Stimulated activated CD4-positive, alpha-beta T cell treated with anti-CD3 and anti-CD28 coated beads, Interleukin-2, amount 100 ng/mL, for 24 hours (primary cell): ENCODE measurements at places on chromosomes 3 and 15.

DNA sequence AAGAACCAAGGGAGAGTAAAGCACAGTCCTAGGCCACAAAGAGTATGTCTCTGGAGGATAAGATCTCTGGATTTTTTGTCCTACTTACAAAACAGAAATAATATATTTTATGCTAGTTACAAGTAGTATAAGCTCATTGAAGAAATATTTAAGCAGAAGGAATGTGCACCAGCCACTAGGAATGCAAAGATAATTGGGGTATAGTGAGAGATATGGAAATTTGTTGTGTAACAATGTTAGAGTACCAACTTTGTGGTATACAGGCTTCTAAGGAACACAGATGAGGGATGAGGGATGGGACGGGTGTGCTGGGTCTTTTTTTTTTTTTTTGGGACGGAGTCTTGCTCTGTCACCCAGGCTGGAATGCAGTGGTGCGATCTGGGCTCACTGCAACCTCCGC lies 26.5 kb downstream of the AKAP13 start:
- no peak for DNase-seq

GRCh38 chr3:66991459-66991858 lies 6.6 kb upstream of the KBTBD8 start:
- no peak for DNase-seq

DNA sequence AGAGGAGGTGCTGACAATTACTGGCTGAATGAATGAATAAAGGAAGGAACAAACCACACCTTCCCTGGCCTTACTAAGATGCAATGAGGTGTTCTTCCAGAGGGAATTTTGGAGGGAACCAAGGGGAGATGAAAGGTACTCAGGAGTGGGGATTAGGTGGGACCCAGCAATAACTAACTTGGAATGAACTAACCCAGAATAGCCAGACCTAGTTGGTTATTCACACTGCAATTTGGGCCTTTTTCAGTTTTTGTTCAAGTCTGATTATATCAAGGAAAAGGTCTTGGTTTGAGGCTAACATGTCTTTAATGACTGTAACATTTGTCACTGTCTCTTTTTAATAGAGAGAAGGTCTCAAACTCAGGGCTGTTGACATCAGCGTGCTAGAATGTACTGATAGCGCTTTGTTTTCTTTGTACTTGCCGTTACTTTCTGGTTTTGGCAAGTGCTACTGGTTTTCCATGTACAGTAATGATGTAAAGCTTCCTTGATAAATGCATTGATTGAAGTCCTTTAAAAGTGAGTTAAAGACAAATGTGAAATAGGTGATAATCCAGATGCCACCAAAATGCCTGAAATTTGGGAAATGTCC lies 3.2 kb upstream of the PLXND1 start:
- no peak for DNase-seq

DNA sequence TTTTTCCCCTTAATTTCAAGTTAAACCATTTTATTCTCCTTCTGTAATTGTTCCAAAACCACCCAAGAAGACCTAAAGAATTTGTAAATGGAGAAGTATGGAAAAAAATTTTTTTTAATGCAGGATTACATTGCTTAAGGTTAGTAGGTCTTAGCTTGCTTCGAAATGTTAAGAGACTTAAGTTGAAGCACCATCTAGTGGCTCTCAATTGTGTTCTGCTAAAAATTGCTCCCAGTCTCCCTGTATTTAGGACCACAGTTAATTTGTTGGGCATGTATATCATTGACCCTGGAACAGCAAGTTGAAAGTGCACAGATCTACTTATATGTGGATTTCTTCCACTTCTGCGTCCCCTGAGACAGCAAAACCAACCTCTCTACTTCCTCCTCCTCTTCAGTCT lies 32.4 kb downstream of the CD200R1L start:
- DNase-seq, result no peak

DNA sequence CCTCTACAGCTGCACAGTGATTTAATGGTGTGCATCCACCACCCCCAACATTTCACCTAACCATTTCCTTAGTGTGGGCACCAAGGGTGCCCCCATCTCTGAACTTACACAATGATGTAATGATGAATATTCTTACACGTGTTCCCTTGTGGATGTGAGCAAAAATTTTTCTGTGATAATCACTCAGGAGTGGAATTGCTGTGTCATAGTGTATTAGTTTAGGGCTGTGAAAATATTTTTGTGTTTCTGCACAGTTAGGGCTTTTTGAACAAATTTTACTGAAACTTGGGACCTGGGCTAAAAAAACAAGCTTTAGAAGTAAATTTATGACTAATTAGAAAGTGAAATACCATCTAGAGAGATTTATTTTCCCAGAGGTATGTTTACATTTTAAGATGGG lies 134.5 kb upstream of the CCNL1 start:
- DNase-seq, result no peak

- DNase-seq, result peak; percentile 90
Observed at GRCh38 chr15:99928429-99928981, 195.3 kb upstream of the LYSMD4 start.

- DNase-seq, result no peak
Observed at GRCh38 chr3:187520027-187520945, 149.9 kb downstream of the SST start.

DNA sequence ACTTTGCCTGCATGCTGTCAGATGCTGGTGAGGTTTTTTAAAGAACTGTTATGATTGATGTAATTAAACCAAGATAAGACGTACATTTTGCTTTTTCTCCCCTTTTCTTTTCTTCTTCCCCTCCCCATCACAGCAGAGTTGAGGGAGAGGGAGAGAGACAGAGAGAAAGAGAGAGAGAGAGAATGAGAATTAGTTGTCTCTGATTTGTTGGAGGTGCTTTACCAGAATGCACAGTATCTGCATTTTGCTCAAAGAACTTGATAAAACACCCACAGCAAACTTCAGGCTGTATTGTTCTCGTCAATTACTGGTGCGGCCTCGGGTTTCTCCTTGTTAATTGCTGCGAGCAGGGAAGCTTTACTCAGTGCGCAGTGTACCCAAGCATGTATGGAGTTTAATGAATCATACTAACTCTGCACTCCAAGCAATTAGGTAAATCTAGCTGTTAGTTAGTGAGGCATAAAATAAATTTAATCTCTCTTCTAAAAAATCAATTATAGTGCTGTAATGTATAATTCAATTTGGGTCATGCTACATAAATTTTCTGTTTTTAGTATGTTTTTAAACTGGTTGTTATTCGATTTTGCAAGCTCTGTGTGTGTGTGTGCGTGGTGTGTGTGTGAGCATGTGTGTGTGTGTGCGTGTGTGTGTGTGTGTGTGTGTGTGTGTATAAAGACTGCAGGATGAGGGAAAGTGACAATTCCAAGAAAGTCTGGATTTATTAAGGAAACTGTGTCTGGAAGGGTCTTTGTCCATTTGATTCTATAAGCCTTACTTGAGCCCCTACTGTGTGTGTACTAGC lies 273.4 kb downstream of the TLE3 start:
- DNase-seq, result no peak

GRCh38 chr15:74178326-74179100 lies 5.0 kb downstream of the ISLR start:
- DNase-seq, result no peak
